ENCODE measurements at places on chromosomes 7 and 10. TPM values are rescaled to one million over a fixed set of nuclear protein-coding genes. Genes with fewer than 3 reads are reported as not detected.

PPP1R17 gene
- not detected for total RNA-seq

DNA sequence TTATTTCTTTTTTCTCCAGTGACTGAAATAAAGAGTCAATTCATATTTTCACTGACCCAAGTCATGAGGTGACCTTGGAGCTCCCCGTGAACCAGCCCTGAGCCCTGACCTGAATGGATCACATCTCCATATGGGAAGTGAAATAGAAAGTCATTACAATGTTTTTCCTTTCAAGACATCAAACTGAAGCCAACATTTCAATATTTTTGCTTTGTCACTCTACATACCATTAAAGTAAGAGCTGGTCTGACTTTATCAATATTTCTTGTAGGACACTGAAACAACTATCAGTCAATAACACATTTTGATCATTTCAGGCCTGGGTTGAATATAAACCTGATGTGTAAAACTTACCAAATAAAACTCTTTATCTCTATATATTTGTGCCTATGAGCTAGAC, 249.8 kb upstream of the PHF14 start:
- H3K4me3 ChIP-seq, result no peak overlapping the region
- H3K27ac ChIP-seq, result no peak overlapping the region
- no peaks in the 10 kb centered on the region for H3K4me1 ChIP-seq
- no peaks in the 10 kb centered on the region for H3K27me3 ChIP-seq
- no peak for DNase-seq
- H3K36me3 ChIP-seq, result no peaks in the 10 kb centered on the region

DNA sequence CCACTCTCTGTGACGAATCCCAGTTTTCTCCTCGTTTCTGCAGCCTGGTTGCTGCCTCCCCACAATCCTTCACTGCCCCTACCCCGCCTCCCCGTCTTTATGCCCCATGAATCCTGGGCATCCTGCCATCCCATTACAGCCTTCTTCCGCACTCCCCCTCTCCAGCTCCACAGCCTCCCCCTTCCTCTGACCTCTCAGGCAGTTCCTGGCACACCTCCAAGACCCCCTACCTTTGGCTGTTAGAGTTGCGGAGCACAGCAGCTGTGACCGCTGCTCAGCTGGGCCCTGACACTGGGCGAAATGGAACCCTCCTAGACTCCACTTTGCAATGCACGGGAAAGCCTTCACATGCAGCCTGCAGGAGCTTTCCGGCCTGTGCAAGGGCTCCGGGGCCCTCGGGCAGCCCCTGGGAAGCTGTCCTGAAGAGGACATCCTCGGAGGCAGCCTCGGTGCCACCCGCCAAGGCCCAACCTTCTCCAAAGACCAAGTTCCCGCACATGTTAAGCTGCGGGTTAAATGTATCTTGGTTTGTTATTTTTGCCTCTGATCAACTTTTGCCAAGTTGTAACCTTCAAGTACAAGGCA, 400.7 kb upstream of the MKI67 start:
- H3K27me3 ChIP-seq, result no peaks in the 10 kb centered on the region
- peak; percentile 83 for DNase-seq
- no peaks in the 10 kb centered on the region for H3K4me1 ChIP-seq

DNA sequence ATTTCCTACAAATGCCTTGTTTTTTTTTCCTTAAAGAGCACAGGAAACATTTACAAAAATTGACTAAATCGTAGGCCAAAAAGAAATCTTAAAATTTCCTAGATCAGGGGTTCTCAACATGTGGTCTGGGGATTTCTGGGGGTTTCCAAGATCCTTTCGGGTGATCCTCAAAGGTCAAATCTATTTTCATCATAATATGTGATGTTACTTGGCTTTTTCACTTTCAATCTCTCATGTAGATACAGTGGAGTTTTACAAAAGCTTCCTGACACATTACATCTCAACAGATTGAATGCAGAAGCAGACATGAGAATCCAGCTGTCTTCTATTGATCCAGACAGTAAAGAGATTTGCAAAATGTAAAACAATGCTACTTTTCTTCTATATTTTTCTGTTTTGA, 497.3 kb downstream of the INHBA start:
- H3K36me3 ChIP-seq, result no peaks in the 10 kb centered on the region
- H3K27ac ChIP-seq, result no peak overlapping the region
- DNase-seq, result peak; percentile 11
- no peaks in the 10 kb centered on the region for H3K4me1 ChIP-seq

WNT16 gene
- 0.37 TPM for total RNA-seq

- DNase-seq, result no peak
- no peaks in the 10 kb centered on the region for H3K27me3 ChIP-seq
- no peak overlapping the region for H3K27ac ChIP-seq
These were observed 34.1 kb downstream of the ACADSB start for GRCh38 chr10:123042708-123043408.

GRCh38 chr7:21300692-21301091, 127.2 kb upstream of the SP4 start:
- H3K4me3 ChIP-seq, result no peak overlapping the region
- H3K36me3 ChIP-seq, result no peaks in the 10 kb centered on the region
- H3K27ac ChIP-seq, result no peak overlapping the region

DNA sequence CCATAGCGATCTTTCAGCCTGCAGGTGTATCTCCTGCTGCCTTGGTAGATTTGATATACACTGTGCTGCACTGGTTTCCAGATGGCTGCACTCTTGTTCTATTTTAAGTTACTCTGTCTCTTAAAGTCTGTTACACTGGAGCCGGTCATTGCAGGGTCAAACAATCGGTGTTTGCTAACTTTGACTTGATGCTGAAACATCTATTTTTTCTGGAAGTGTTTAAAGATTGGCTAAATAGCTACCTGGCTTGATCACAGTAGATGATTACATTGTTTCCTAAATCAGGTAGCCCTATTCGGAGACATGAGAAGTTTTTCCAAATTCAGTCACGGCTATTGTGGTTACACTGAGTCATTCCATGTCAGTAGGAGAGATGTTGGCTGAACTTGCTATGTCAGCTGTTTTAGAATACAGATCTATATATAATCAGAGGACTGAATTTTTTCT, 574.8 kb downstream of the ETV1 start:
- no peak for DNase-seq
- no peaks in the 10 kb centered on the region for H3K36me3 ChIP-seq
- H3K27ac ChIP-seq, result no peak overlapping the region
- no peak overlapping the region for H3K4me3 ChIP-seq
- H3K4me1 ChIP-seq, result no peaks in the 10 kb centered on the region

DNA sequence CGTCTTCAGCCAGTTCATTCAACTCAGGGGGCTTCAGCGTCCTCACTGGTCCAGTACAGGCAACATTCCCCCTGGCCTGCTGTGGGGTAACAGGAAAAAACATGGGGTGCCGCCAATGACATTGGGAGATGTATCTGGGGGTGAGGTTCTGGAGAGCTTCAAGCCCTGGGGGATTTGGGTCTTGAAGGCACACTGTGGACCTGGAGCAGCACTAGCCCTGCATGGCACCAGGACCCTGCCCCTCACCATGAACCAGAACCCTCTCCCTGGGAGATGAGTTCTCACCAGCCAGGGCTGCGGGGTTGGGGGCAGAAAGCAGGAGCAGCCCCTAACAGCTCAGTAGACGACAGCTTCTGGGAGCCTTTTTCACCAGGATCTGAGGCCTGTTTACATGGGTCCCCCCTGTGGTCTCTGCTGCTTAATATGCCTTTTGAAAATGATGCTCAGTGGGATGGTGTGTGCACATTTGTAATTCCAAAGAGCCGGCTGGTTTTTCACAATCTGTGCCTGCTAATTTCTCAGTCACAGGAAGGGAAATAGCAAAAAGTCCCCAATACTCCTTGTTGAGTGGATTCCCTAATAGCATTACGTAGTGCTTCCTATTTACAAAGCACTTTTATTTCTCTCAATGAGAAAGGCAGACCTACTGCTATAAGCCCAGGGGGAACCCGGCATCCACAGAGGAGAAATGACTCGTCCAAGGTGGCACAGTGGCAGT, 509.5 kb downstream of the RPS24 start:
- H3K4me3 ChIP-seq, result no peak overlapping the region
- peaks cover 31% of the 10 kb centered on the region for H3K4me1 ChIP-seq
- peak overlapping the region; percentile 76 for H3K27ac ChIP-seq
- no peak for DNase-seq

- no peak for DNase-seq
- H3K27ac ChIP-seq, result no peak overlapping the region
- no peak overlapping the region for H3K4me3 ChIP-seq
- H3K36me3 ChIP-seq, result no peaks in the 10 kb centered on the region
- no peaks in the 10 kb centered on the region for H3K27me3 ChIP-seq
These were observed 138.0 kb downstream of the AUTS2 start for GRCh38 chr7:69736126-69736810.

DDX56 gene
- total RNA-seq, result 45.6 TPM

DNA sequence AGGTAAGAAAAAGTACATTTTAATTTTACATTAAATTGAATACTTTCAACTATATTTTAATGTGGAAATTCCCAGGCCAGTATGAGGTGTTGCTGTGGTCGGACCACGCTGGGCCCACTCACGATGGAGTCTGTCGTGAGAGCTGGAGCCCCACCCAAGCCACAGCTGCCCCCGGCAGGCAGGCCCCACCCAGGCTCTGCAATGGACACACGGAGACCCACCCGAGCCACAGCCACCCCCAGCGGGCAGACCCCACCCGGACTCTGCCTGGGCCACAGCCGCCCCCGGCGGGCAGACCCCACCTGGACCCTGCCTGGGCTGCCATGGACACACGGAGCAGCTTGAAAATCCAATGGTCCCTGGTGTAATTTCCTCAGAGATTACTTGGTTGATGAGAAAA, 141.3 kb downstream of the PTPRN2 start:
- peaks cover 14% of the 10 kb centered on the region for H3K4me1 ChIP-seq
- H3K27ac ChIP-seq, result no peak overlapping the region
- no peaks in the 10 kb centered on the region for H3K36me3 ChIP-seq
- H3K27me3 ChIP-seq, result no peaks in the 10 kb centered on the region
- no peak overlapping the region for H3K4me3 ChIP-seq

OPN1SW gene
- not detected for total RNA-seq

PTPN20 gene
- 1.7 TPM for total RNA-seq

- H3K27me3 ChIP-seq, result no peaks in the 10 kb centered on the region
- no peaks in the 10 kb centered on the region for H3K4me1 ChIP-seq
- no peaks in the 10 kb centered on the region for H3K36me3 ChIP-seq
- H3K4me3 ChIP-seq, result no peak overlapping the region
These were observed 37.6 kb downstream of the TMEM168 start for GRCh38 chr7:112752576-112752975.

- no peaks in the 10 kb centered on the region for H3K4me1 ChIP-seq
- no peak for DNase-seq
- H3K27ac ChIP-seq, result no peak overlapping the region
These were observed 89.5 kb downstream of the VWDE start for GRCh38 chr7:12314199-12314598.

- no peak overlapping the region for H3K4me3 ChIP-seq
- peaks cover 7% of the 10 kb centered on the region for H3K27me3 ChIP-seq
- H3K36me3 ChIP-seq, result no peaks in the 10 kb centered on the region
- H3K27ac ChIP-seq, result no peak overlapping the region
These were observed 32.3 kb upstream of the ADGRA1 start for GRCh38 chr10:133055470-133055869.

DNA sequence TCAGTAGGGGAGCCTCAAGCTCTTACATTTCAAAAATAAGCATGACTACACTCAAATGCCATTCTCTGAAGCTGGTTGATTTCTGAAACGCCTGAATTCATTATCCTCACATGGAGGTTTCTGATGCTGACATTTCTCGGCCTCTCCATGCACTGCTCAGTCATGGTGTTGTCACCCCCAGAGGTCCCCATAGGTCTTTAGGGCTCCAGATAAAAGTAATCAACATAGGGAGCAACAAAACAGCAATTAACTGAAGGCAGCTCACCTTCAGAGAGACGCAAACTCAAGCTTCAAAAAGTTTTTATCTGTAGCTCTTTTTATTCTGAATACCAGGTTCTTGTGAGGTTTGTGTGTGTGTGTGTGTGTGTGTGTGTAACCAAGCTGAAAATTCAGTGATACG, 223.2 kb upstream of the LRRN3 start:
- H3K36me3 ChIP-seq, result no peaks in the 10 kb centered on the region
- no peak overlapping the region for H3K4me3 ChIP-seq
- H3K27me3 ChIP-seq, result no peaks in the 10 kb centered on the region

TRIM73 gene
- total RNA-seq, result not detected

VGF gene
- 0.55 TPM for total RNA-seq

- no peak for DNase-seq
- H3K27ac ChIP-seq, result no peak overlapping the region
- peaks cover 8% of the 10 kb centered on the region for H3K4me1 ChIP-seq
- H3K36me3 ChIP-seq, result no peaks in the 10 kb centered on the region
- no peak overlapping the region for H3K4me3 ChIP-seq
- no peaks in the 10 kb centered on the region for H3K27me3 ChIP-seq
These were observed 13.0 kb downstream of the NOBOX start for GRCh38 chr7:144390481-144390880.

GRCh38 chr7:90413185-90413528, 9.9 kb downstream of the CLDN12 start:
- no peak for DNase-seq
- no peak overlapping the region for H3K27ac ChIP-seq
- peaks cover 16% of the 10 kb centered on the region for H3K4me1 ChIP-seq
- H3K27me3 ChIP-seq, result no peaks in the 10 kb centered on the region
- H3K36me3 ChIP-seq, result peaks cover 6% of the 10 kb centered on the region
- H3K4me3 ChIP-seq, result no peak overlapping the region

MYOZ1 gene
- not detected for total RNA-seq

EXOC4 gene
- total RNA-seq, result 67.8 TPM

ABCB1 gene
- total RNA-seq, result not detected

GRCh38 chr10:32340596-32341180, 6.3 kb downstream of the EPC1 start:
- H3K36me3 ChIP-seq, result no peaks in the 10 kb centered on the region
- no peak overlapping the region for H3K4me3 ChIP-seq
- no peaks in the 10 kb centered on the region for H3K27me3 ChIP-seq
- DNase-seq, result no peak

PRPF18 gene
- total RNA-seq, result 31.9 TPM

ITPRIP gene
- total RNA-seq, result 9.2 TPM

DNA sequence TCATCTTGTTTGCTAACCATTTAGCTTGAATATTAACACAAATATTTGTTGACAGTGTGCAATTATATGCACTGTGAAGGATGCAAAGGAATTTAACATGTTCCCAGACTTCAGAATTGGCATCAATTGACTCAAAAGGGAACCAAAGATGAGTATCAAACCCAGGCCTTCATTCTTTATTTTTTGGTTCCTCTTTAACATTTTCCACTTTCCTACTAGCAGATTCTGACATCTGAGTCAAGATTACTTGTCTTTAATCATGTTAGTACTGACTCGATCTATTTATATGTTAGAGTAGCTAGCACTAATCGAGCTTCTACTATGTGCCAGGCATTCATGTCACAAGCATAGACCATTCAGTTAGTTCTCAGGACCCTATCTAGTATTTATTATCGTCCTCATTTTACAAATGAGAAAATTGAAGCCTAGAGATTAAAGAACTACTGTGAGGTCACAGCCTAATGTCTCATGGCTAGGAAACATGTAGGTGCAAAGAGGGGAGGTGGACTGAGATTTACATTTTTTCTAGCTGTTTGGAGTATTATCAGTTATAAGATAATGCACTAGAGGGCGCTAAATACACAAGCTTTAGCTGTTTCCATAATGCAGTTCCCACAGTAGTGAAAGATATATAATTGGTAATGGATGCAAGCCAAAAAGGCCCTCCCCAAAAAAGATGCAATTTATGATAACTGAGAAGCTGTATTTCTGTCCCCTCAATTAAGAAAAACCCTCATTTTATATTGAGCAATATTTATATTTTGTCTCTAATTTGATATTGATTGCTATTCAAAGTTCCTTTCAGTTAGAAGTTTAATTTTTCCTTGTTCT, 32.9 kb upstream of the KMT2E start:
- peak overlapping the region; percentile 5 for H3K27ac ChIP-seq
- H3K4me1 ChIP-seq, result peaks cover 74% of the 10 kb centered on the region
- H3K36me3 ChIP-seq, result no peaks in the 10 kb centered on the region
- peak; percentile 79 for DNase-seq
